ENCODE measurements at places on chromosomes 6 and 20.

DNA sequence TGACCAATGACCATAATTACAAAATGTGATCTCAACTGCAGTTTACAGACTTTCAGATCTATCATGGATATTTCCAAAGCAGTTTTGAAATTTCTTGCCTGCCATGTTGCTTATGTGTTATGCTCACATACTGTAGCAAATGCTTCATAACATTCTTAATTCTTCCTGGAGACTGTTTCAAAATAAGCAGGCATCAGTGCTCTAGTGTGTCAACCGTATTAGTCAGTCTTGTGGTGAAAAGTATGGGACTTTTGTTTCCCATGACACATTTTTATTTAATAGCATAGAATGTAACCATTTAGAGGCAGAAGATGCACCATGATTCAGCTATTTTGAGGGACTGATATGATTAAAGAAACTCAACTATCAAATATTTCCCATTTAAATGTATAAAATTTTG, 1.7 kb downstream of the POPDC3 start:
- peak; percentile 91 for DNase-seq

GRCh38 chr6:167575158-167575696, 250.3 kb downstream of the TTLL2 start:
- no peak for DNase-seq

DNA sequence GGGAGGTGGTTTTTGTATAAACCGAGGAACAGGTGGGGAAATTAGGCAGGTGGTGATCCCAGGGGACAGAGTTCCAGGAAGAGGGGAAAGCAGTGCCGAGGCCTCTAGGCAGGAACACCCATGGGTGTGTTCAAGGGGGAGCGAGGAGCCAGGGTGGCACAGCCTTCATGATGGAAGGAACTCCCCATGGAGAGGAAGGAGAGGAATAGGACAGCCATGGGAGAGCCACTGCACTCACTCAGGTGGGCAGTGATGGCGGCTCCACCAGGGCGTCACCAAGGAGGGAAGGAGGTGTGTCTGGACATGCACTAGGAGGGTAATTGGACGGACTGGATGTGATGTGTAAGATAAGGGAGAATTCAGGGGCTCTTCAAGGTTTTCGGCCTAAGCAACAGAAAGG, 98.2 kb downstream of the THBS2 start:
- no peak for DNase-seq

DNA sequence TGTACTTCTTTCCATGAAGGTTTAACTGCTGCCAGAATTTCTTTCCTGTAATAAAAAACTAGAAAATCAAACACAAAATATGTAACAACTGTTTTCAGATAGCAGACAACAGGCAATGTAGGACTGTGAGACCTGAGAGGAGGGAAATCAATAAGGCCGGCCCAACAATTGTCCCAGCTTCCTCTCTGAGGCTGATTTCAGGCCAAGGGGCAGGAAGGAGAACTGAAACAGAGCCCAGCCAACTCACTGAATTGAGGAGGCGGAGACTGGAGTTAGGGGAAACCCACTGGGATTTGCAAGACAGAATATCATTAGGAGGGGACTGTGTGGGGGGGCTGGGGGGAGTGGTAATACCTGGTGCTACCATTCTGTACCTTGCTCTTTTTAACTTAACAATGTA, 42.2 kb downstream of the FLRT3 start:
- DNase-seq = no peak

- DNase-seq = no peak
Observed at GRCh38 chr20:25247518-25247955, 348 bp upstream of the PYGB start.

DNA sequence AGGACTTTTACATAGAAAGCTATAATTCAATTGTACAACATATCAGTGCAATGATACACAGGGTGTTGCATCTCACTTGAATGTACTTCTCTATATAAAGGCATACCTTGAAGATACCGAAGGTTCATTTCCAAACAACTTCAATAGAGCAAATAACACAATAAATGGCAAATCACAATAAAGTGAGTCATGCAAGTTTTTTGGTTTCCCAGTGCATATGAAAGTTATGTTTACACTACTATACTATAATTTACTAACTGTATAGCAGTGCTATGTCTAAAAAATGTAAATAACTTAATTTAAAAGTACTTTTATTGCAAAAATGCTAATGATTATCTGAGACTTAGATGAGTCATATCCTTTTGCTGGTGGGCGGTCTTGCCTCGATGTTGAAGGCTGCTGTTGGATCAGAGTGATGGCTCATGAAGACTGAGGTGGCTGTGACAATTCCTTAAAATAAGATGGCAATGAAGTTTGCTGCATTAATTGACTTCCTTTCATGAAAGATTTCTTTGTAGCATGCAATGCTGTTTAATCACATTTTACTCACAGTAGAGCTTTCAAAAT, 188.8 kb downstream of the TASP1 start:
- no peak for DNase-seq

DNA sequence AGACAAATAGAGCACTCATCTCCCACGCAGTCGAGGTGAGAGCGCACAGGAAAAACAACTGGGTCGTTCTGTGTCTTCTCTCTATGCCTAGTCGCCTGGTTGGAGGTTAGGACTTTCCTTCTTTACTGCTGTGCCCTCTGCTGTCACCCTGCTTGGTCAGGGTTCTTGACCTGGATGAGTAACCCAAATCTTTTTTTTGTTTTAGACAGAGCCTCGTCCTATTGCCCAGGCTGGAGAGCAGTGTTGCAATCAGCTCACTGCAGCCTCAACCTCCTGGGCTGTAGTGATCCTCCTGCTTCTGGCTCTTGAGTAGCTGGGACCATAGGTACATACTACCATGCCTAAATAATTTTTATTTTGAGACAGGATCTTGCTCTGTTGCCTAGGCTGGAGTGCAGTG, 24.5 kb downstream of the PRPF6 start:
- DNase-seq = no peak

DNA sequence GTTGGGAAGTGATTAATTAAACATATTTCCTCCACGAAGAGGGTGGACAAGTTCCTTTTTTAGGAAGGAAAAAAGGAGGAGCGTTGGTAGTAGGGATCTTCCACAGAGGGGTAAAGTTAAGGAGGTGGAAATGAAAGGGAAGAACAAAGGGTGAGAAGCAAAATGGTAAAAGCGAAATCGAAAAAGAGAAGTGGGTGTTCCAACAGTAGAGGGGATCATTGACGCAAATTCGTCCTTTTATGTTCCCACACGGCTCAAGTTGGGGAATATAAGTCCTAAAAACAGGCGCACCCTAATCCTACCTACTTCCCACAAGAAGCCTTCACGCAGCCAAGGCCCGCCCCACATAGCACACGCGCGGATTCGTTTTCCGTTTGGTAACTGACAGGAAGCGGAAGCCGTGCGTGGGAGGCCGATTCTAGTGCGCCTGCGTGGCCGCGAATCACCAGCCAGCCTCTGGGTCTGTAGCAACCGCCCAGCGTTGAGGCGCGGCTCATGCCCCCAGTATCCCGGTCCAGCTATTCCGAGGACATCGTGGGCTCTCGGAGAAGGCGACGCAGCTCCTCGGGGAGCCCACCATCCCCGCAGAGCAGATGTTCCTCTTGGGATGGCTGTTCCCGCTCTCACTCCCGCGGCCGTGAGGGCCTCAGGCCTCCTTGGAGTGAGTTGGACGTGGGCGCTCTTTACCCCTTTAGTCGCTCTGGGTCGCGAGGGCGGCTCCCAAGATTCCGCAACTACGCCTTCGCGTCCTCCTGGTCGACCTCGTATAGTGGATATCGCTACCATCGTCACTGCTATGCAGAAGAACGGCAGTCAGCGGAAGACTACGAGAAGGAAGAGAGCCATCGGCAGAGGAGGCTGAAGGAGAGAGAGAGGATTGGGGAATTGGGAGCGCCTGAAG, at the start of gene NKAPL:
Gene NKAPL, plus strand, starts transcription at position 421 of the 901 bp plus-strand sequence. Its CDS starts 75 bp downstream, at position 496.
- peak; percentile 70 for DNase-seq

- DNase-seq = no peak
Observed at GRCh38 chr20:11158146-11158545, 484.3 kb upstream of the JAG1 start.

DNA sequence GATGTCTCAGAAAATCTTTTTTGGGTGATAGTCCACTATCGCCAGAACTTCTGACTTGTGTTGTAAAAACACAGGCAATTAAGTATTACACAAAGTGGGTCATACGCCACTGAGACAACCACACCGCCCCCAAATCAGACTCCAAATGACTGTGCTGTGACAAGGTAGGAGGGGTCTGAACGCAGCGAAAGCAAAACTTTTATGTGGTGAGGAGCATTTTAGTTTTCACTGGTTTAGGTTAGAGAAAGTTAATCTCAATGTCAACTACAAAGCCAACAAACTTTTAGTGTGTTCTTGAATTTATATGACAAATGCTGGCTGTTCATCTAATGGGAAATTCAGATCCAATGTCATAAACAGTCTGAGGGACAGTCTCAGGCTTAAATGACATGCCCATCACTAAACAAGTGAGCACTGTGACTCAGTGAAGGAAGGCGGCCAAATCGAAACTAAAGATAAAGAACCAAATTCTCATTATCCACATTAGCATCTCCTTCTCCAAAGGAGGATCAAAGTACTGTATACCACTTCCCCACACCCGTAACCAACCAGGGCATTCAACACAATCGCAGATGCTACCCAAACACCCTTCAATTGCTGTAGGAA, 186.7 kb downstream of the GJA10 start:
- DNase-seq = no peak

- DNase-seq = no peak
Observed at GRCh38 chr6:167826896-167827582, at the start of gene AFDN. Gene AFDN (plus strand): TSS chr6:167826911. CDS start chr6:167827133, 222 bp downstream.

DNA sequence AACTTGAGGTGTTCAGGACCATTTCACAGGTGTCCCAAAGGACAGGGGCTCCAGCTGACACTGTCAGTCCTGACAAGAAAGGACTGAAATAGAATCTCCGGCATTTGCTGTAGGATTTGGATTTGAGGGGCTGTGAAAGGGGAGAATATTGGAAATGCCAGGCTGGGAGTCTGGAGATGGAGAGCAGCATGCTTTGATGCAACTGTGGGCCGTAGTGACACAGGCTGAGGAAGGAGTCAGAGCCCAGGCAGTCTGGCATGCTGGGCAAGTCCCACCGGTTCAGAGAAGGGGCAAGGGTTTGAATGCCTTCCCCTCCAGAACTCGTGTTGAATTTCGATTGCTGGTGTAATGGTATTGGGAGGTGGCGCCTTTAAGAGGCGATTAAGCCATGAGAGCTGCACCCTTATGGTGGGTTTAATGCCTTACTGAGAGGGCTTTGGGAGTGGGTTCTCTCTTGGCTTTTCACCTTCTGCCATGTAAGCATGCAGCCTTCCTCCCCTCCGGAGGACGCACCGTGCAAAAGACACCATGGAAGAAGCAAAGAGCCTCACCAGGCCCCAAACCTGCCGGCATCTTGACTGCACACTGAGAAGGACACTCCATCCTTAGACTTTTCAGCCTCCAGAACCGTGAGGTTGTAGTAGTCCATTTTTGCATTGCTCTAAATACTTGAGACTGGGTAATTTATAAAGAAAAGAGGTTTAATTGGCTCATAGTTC, 9.4 kb upstream of the PYGB start:
- peak; percentile 46 for DNase-seq

GRCh38 chr6:4935486-4935885, 68.4 kb downstream of the RPP40 start:
- no peak for DNase-seq

DNA sequence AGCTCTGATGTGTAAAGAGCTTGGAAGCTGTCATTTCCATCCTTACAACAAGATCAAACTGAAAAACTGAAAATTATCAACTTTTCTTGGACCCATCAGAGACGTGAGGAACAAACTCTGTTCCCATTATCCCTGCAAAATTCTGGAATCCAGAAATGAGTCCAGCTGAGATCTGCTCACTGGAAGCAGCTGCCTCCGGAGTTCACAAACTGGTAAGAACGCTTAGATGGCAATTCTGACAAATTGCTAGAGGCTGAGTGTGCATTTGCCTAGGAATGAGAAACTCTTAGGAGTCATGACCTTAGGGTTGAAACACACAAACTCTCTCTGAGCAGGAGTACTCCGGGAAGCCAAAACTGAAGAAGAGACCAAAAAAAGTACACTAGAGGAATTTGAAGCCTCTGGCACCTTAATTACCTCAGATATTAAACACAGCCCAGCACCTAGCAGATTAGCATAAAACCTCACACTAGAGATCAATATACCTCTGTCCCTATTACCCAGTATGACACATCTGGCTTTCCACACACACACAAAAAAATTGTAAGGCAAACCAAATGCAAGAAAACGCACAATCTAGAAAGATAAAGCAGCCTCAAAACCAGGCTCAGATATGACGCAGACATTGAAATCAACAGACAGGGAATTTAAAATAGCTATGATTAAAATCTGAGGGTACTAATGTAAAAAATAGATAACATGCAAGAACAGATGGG, 233.5 kb upstream of the SGK1 start:
- DNase-seq = peak; percentile 89

GRCh38 chr20:44756956-44757355, 11.3 kb downstream of the KCNK15 start:
- no peak for DNase-seq

Measured in fibroblast of upper back skin (primary cell).